MM.1S (cell line): ENCODE measurements at places on chromosomes 4 and X.

DNA sequence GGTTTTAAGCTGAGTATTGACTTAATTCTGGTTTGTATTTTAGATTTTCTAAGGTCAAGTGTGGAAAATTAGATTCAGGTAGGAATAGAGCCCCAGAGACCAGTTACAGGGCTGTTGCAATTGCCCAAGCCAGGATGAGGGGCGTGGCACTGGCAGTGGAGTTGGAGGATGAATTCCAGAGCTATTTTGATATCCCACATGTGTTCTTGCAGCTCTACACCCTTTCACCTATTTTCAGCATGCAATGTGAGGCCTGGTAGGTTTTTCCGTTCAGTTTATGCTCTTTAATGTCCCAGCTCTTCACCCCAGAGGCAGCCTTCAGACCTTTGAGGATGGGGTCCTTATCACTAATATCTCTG, 17.9 kb upstream of the OGT start:
- DNase-seq = no peak

GRCh38 chrX:16461968-16462367, 188.0 kb upstream of the S100G start:
- no peak for DNase-seq

GRCh38 chrX:70042399-70043371, 7.1 kb downstream of the AWAT2 start:
- no peak for DNase-seq

DNA sequence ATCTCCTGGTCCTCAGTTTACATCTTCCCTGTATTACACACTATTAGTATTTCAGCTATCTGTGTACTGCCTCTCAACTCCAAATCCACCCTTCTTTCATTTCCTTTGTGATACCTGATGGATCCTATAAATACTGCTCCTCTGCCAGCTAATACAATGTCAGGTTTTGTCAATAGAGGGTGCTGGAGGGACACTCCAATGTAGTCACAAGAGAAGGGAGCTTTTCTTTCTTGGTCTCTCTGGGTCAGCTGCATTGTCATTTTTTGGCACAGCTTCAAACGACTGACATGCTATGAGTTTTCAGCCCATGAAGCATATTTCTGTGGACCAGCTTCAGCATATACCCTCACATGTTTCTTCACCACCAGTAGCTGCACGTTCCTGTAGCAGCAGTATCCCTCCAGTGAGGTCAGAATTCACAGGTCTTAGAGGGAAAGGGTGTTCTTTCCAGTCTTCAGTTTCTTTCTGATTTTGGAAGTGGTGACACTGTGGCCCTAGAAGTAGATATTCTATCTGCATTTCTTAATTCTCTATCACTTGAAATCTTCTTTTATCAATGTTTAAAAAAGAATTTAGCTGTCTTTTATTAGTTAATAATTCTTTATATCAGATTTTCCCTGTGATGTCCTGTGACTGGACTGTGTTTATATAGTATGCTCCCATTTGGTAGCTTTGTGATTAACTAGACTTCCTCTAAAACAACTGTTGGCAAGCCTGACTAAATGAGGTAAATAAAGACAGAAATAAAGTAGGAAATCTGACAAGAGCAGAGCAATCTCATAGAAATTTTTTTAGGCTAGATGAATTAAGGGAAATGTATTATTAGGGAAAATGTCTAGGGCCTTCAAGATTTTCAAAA, 60.6 kb downstream of the GABRA2 start:
- DNase-seq = peak; percentile 74

- no peak for DNase-seq
Observed at GRCh38 chr4:123163501-123163900, 233.1 kb upstream of the SPRY1 start.

GRCh38 chr4:145178740-145179280, 1.6 kb downstream of the OTUD4 start:
- DNase-seq = peak; percentile 26

DNA sequence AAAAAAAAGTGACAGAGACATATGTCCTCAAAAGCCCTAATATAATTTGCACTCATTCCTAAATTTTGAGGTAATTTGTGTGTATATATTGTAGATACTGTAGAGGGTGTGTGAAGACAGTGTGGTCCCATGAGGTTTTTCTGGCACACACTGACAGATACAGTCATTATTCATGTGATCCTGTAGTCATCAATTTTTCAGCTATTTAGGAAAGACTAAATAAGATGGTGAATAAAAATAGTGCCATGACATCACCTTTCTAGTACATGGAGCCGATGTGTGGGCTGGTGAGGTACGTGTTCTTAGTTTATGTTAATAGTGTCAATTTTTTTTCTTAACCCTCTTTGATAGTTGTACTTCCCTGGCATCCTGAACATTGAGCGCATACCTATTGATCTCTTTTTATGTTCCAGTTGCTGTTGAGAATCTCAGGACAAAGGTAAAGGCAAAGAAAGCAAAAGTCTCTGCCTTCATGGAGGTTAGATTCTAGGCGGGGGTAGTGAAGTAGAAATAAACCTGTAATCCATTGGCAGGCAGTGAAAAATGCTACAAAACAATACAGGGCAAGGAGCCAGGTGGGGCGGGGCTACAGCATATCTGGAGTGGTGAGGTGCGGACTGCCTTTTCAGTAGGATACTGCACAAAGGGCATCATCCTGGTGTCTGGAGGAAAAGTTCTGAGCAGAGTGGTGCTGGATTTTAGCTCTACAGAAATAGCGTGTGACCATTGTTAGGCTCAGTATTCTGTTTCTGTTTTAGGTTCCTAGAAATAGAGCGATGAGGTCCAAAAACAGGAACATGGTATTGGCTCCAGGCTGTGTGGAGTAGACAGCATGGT, 93.8 kb downstream of the ARHGAP10 start:
- DNase-seq = no peak

- no peak for DNase-seq
Observed at GRCh38 chr4:5843573-5844530, 49.0 kb downstream of the CRMP1 start.

DNA sequence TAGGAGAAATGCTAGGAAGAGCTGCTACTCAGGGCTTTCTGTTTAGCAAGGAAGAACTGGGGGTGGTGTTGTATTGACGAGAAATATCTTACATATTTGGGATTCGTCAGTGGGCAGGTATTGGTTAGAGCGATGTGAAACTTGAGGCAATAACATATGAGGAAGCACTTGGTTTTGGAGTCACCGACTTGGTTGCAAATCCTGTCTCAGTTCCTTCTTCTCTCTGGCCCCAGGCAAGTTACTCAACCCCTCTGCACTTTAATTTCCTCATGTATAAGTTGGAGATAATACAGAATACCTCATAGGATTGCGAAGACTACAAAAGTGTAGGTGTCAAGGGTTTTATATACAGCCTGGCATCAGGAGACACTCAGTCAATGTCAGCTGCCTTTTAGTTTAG, 34.1 kb downstream of the GPAT3 start:
- no peak for DNase-seq

GRCh38 chr4:120704538-120704937, 218.0 kb downstream of the PRDM5 start:
- no peak for DNase-seq

- peak; percentile 89 for DNase-seq
Observed at GRCh38 chr4:67558493-67558892, at the start of gene STAP1. Gene STAP1 (plus strand): TSS chr4:67558727. CDS start chr4:67558810, 83 bp downstream.

DNA sequence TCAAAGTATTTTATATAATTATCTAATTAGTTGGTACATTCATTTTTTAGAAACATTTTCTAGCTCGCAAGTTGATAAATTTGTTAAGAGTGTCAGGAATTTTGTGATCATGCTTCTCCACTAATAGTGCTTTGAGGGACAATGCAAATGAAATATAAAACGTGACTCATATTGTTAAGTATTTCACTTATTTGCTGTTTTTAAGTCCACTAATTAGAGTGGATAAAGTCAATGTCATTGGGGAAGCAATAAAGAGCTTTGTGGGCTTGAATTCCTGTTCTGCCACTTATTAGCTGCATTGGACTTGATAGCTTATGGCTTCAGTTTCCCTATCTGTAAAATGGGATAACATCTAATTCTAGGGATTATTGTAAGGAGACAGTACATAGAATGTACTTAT, 26.5 kb upstream of the ANAPC4 start:
- no peak for DNase-seq

DNA sequence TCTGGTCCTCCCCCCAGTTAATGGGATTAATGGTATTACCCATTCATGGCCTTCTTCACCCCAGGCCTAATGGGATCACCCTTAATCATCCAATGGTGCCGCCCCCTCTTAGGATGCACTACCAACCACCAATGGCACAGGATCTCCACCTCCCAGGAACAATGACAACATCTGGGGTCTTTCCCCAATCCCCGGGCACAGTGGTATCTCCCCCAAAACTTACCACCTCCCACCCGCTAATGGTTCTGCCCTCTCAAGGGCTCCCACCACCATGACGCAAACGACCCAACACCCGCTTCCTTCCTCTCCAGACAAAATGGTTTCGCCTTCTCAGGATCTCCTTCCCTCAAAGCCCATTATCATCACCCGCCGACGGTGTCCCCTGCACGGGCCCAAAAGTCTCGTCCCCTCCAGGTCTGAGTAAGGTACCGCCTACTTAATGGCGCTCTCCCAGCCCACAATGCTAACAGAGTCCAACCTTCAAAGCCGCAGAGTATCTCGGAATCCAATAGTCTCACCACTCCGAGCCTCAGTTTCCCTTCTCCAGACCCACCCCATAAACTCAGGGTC, 458 bp downstream of the GRIPAP1 start:
- peak; percentile 19 for DNase-seq

DNA sequence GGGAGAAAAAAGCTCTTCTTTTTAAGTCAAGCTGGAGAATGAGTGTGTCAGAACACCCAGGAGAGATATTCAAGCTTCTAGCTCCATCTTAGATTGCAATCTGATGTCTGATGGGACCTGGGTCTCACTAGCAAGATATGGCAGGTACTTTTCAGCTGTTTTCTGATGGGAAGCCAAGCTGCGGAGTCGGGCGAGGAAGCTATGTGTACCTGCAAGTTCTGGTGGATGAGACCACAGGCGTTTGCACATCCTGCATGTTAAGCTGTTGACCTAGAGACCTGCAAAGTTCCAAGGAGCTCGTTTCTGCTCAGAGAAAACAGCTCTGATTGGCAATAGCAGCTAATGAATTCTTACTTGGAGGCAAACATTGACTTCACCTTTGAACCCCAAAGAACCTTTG, 167.3 kb upstream of the GATB start:
- DNase-seq = no peak

GRCh38 chr4:31539284-31540069, 819.3 kb downstream of the PCDH7 start:
- no peak for DNase-seq

DNA sequence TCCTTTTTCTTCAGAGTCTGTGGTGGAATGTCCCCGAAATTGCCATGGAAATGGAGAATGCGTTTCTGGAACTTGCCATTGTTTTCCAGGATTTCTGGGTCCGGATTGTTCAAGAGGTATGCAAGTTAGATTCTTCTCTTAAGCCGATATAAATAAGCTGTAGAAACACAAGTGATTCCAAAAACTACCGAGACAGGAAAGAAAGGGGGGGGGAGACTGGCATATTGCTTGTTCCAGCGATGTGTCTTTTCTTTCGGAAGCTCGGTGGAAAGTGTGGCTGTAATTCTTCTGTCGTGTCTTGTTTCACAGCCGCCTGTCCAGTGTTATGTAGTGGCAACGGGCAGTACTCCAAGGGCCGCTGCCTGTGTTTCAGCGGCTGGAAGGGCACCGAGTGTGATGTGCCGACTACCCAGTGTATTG, 236.9 kb downstream of the DCTD start:
- DNase-seq = no peak

DNA sequence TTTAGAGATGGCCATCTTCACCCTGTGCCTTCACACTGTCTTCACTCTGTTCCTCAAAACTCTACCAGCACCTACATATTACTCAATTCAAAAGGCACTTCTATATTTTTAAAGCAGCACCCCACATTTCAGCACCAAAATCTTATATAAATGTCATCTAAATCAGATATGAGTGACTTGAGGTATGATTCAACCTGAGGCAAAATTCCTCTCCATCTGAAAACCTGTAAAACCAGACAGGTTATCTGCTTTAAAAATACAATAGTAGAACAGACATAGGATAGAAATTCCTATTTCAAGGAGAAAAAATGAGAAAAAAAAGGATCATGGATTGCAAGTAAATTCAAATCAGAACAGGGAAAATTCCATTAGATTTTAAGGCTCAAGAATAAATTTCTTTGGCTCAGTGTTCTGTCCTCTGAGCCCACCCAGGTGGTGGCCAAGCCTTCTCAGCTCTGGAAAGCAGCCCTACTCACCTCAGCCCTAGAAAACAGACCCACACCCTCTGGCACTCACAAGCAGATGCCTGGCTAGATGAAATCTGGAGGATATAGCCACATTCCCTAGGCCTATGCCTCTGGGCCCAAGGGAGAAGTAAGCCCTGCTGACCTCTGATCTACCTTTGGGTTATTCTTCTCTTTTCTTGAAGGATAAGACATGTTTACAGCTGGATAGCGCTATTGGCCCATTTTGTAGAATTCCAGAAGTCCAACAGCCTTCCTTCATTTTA, 240.4 kb upstream of the ZCCHC13 start:
- DNase-seq = no peak

DNA sequence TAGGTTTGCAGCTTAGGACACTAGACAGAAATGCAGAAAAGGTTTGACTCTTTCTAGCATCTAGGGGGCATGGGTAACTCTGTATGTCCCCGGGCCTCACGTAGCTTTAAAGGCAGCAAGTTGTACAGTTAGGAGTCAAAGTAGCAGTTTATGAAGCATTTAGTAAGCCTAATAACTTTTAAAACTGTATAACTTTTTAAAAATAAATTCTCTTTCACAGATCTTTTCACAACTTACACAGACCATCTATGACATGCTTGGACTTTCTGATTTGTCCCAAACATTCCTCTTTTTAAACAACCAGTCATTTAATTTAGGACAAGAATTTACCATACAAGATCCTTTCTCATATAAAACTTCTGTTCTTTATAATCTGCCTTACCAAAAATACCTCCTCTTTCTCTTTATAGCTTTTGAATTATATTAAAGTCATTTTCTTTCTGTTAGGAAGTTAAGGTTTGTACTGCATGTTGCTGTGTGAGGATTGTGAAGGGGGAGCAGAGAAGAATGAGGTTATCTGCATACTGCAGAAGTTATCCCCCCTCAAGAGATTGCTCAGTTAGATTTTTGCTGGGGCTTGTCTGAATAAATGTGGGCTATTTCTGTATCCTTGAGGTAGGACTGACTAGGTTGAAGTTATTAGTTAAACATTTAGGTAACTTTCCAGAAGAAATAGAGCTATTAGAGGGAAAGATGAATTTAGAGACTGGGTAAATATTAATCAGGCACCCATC, 94.3 kb downstream of the CPE start:
- no peak for DNase-seq

DNA sequence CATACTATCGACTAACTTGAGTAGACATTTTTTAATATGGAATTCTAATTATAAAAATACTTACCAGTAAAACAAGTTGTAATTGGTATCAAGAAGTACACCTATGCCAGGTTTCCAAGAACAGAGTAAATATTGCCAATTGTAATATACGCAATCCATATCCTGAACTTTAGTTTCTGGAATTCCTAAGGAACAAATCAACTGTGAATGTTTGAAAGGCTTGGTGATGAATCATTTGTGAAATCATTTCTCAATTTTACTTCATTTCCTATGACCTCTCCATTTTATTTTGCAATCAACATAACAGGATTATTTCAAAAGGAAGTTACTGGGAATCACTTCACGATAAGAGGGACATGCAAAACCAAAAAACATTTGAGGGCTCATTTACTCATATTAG, 3.7 kb downstream of the IL13RA2 start:
- DNase-seq = no peak
